ENCODE measurements at places on chromosomes 11 and 22.
A peak's percentile ranks its signal among the peaks of the same experiment; 100 is the strongest.

DNA sequence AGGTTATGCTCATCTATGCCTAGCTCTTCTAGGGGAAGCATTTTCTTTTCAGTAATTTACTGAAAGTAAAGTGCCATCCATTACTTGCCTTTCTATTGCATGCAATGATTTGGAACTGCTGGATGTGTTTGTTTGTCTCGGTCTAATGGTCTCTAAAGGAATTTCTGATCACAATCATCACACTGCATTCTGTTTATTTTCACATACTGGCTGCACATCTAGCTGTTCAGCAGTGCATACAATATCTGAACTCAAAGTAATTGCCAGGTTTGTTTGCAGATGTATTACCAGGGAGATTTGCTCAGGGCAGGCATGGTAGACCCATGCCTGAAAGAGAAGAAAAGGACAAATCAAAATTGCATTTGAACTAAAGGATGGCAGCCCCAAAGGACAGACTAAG, 36.4 kb upstream of the CWF19L2 start:
- DNase-seq = no peak

- DNase-seq = no peak
These were observed 385 bp downstream of the TST start for GRCh38 chr22:37018815-37019308.

DNA sequence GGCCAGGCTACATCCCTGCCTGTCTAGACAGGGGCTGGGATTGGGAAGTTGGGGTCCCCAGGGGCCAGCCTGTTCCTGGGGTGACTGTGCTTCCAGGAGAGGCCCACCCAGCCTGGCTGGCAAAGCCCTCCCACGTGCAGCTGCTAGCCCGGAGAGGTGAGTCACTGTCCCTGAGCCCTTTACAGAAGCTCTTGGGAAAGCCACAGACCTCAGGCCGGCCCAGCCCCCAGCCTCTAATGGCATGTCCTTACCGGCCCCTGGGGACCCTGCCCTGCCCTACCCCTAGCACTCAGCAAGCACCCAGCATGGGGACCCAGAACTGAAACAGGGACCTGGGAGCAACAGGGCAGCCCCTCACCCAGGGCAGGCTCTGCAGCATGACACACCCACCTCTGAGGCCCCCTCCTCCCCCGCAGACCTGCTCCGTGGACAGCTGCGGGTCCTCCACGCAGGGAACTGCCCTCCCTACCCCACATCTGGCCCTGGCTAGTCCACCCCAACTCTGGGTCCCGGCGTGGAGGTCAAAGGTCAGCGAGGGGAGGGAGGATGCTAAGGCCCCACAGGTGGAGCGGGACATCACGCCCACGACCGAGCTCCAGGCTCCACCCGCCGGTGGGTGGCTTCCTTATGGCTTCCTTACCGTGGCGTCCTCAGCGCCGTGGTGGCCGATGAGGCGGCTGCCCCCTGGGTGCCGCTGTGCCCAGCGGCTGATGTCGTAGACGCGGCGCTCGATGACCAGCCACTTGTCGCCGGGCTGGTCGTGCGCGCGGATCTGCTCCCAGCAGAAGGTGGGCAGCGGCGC, 615 bp downstream of the FADS3 start:
- DNase-seq = peak; percentile 23

DNA sequence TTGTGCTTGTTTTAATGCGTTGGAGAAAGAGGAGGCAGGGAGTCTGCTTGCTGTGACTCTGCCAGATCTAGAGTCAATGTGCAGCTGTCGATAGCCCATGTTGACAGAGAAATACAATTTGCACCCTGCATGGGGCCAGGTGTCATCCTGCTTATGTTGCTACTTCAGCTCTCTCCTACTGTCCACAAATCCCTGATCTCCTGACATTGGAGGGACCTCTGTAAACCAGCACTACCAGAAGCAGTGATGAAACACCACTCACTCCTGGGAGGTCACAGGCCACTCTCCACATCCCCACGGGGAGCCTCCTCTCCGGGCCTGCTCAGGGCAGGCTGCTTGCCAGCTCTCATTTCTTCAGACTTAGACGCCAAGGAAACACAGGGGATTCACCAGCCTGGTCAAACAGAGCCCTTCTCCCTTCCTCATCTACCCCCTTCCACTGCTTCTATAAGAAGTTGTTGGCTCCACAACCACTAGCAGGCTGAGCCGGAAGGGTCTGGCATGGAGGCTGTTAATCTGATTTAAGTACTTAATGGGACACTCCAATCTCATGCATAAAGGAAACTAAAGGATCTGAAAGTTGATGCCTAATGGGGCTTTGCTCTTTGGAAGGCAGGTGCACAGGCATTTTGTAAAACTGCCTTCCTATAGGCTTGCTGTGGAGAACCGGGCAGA, 29.9 kb upstream of the CSNK2A3 start:
- DNase-seq = peak; percentile 31

GRCh38 chr11:86923999-86924766, 31.0 kb downstream of the FZD4 start:
- DNase-seq = no peak

DNA sequence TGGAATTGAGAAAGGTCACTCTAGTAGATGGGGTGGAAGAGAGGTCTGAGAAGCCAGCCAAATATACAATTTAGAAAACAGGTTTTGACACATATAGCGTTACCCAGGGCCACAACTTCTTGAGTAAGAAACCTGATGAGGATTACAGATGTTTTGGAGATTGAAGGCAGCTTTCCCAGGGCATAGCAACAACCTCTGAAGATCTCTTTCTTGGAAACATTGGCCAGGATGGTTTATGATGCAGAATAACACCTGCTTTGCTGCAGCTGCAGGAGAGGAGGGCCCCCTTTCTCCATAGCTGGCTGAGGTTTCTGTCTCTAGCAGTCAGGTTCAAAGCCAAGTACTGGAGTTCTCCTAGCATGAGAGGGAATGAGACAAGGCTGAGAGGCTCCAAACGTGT, 75.1 kb upstream of the NUP50 start:
- DNase-seq = no peak

- peak; percentile 29 for DNase-seq
These were observed 219.0 kb downstream of the CEP164 start for GRCh38 chr11:117546431-117547194.

DNA sequence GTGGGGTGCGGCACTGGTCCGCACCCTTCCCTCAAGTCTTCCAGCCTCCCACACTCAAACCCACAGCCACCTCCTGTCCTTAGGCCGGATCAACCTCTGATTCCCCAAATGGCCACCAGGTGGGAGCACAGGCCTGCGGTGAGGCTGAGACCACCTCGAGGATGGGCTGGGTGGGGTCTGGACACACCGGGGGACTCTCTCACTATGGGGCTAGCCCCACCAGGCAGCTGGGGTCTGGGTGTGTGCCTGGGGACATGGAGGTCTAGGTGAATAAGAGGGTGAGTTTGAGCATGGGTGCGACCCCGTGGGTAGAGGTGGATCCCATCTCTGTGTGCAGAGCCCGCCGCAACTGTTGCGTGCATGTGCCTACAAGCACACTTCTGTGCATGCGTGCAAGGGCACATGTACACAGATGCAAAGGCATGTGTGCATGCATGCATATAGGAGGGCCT, 32.6 kb downstream of the MYO18B start:
- DNase-seq = no peak

GRCh38 chr22:21447694-21448402, 19.3 kb upstream of the TMEM191C start:
- DNase-seq = no peak

DNA sequence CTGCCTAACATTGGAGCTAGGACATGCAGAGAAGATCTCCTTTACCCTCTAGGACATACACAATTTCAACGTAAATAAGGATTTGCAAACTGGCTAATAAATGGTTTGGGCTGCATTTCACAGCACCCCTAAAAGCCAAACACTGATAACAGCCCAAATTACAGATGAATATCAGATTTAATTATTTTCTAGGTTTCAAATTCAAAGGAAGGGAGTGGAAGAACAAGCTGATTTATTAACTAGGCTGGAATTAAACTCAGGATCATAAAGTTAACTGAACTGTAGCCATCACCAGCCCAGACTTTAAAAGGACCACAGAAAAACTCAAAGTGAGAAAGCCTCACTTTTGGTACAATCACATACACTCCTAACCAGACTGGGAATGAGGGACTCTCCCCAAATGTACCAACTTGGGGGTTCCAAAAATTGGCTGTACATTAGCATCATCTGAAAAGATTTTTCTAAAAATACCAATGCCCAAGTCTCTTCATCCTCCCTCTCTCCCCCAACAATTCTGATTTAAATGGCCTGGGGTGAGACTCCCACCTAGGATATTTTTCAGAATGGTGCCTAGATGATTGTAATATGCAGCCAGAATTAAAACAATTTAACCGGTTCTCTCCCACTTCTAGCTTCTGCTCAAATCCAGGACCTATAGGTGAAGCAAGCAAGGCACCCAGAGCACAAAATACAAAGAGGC, 43.5 kb downstream of the SYTL2 start:
- no peak for DNase-seq

DNA sequence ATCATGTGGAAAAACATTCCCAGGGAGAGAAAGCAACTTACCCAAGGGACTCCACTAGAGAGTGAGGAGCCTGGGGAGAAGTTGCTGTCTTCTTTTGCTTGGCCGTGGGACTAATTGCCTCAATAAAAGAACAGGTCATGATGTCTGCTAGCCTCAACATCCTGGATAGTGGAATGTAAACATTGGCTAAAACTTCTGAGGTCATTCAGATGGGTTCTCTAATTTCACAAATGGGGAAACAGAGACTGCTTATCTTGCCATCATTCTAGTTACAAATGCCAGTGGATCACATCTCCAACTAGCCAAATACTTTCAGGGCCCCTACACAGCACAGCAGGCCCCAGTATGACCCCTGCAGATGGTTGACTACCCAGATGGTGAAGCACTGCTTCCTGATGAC, 28.4 kb upstream of the PAMR1 start:
- DNase-seq = no peak

DNA sequence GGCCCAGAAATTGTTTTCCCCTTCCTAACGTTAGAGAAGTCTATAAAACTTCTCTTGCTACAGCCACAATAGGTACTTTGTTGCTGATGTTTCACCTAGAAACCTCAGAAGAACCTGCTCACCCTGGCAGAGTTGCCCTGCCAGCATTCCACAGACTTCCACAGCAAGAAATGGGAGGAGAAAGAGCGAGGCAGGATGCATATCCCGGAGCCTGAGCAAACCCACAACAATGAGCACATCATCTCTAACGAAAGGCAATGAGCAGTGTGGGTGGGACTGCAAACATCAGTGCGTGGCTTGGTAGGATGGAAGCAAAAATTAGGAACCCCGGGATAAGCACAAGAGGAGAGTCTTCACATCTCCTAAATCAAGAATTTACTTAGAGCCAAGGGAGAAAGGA, 892.3 kb downstream of the OPCML start:
- no peak for DNase-seq

GRCh38 chr22:40679964-40680818, 907 bp downstream of the MCHR1 start:
- DNase-seq = no peak

GRCh38 chr11:66106786-66107599, 36.9 kb downstream of the PACS1 start:
- no peak for DNase-seq

DNA sequence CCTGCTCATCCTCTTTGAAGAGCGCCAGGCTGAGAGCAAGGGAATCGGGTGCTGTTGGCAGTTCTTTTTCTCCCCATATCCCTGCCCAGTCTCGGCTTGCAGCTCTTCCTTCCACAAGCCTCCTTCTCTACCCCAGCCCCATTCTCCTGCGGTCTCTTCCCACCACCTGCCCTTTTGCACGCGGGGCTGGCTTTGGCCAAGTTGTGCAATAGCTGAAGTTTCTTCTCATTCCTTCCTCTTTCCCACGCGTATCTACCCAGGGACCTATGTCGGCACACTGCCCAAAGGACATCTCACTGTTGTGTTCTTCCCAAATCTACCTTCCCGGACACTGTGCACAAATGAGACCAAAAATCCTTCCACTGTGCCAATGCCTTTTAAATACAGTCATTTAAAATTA, 22.3 kb upstream of the HTR3A start:
- no peak for DNase-seq

GRCh38 chr11:56764976-56765375, 16.5 kb upstream of the OR9G4 start:
- no peak for DNase-seq

DNA sequence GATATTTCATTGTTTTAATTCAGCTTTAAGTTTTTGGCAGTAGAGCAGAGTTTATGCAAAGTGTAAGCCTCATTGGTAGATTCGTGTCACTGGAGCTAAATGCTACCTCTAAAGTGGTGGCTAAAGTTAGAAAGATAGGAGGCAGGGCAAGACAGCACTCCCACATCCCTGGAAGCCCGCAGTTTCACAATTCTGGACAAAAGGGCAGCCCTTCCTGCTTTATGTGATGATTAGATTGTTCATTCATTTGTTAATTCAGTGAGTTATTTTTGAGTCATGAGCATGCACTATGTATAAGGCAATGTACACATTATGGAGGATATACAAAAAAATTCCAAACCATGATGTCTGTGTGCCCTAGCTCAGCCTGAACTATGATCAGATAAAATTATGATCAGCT, 52.1 kb upstream of the EIF3M start:
- no peak for DNase-seq

DNA sequence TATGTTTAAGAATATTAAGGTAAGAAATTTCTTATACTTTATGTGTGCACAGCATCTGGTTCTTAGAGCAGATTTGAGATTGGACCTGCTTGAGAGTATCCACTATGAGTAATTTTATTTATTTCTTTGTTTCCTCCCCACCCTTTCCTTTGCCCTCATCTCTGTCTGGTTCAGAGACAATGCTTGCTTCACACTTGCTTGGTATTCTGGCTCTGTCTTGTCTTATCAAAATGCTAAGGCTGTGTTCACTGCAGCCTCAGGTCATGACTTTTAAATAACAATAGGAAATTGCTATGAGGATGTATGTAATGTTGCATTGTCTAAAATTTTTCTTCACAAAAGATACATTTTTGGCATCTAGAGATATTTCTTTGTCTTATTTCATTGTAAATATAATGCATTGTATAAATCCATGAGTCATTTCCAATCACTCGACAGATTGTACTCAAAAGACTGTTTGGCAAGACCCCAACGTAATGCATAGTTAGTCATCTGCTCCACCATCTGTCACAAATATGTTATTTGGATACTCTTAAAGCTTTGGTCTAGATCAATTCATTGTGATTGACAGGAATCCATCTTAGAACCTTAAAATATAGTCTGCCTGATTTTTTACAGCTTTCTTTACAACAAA, 395.7 kb downstream of the AASDHPPT start:
- no peak for DNase-seq
